ENCODE measurements at places on chromosomes 4 and X. TPM values are rescaled to one million over a fixed set of nuclear protein-coding genes. Genes with fewer than 3 reads are reported as not detected.
A peak's percentile ranks its signal among the peaks of the same experiment; 100 is the strongest.

DLG3 gene
- 54.2 TPM for total RNA-seq

GRCh38 chr4:112038861-112039260, 106.4 kb upstream of the FAM241A start:
- H3K27ac ChIP-seq = no peak overlapping the region
- H3K4me1 ChIP-seq = no peaks in the 10 kb centered on the region
- no peak overlapping the region for H3K4me3 ChIP-seq

DNA sequence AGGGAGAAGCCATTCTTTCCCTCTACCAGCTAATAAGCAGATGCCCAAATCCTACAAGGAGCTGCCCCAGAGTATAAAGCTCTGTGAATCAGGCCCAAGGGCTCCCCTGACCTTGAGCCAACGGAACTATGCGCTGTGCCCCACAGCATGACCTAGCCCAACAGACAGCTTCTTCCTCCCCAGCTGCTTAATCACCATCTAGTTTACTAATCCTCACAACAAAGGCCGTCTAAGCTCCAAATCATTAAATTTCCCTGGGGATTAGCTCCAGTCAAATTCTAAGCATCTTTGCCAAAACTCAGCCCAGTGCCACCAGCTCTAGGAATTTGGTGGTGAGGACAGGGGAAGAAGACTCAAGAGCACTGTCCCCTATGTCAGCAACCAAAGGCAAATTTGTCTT, 113.1 kb downstream of the SHROOM4 start:
- no peaks in the 10 kb centered on the region for H3K27me3 ChIP-seq
- peak; percentile 28 for DNase-seq
- H3K4me1 ChIP-seq = peaks cover 24% of the 10 kb centered on the region
- no peak overlapping the region for H3K4me3 ChIP-seq

DNA sequence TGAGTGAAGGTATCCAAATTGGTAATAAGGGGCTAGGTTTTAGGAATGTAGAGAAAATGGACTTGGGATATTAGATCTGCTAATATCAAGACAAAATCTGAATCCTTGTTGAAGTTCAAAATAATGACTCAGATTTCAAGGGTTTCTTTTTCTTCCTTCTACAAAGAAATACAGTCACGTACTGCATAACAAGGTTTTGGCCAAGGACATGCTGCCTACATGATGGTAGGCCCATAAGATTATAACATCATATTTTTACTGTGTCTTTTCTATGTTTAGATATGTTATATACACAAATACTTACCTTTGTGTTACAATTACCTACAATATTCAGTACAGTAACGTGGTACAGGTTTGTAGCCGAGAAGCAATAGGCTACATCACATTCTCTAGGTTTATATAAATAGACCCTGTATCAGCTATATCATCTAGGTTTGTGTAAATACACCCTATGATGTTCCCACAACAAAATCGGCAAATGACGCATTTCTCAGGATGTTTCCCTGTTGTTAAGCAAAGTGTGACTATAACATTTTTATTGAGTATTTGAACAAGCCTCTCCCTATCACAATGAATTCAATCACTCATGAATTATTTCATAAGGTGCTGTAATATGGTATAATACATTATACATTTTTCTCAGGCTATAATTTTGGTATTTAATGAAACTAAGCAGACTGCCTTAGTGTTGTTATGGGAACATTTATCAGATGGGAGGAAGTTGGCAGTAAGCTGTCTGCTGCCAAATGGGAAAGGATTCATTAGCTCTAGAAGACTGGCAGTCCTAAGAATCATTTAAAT, 186.3 kb downstream of the PPP3CA start:
- no peak overlapping the region for H3K27ac ChIP-seq
- peaks cover 17% of the 10 kb centered on the region for H3K4me1 ChIP-seq
- H3K36me3 ChIP-seq = no peaks in the 10 kb centered on the region
- H3K27me3 ChIP-seq = no peaks in the 10 kb centered on the region

DNA sequence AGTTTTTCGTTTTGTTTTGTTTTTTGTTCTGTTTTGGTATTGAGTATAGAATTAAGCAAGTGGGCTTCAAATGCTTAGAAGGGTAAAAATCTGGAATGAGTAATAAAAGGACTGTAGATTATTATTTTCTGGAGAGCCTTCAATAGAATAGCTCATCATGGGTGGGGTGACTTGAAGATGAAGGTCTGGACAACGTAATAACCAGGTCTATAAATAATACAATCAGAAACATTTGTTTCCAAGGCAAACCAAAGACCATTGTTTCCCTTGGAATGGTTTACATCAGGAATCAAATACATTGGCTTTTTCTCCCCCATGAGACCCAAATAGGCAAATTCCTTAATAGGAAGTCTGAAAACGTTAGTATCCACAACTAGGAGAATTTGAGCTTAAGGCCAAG, 721.6 kb downstream of the RPA4 start:
- H3K4me1 ChIP-seq = peaks cover 6% of the 10 kb centered on the region
- H3K36me3 ChIP-seq = no peaks in the 10 kb centered on the region
- DNase-seq = no peak
- no peaks in the 10 kb centered on the region for H3K27me3 ChIP-seq
- no peak overlapping the region for H3K27ac ChIP-seq

PPAT gene
- total RNA-seq = 96.8 TPM

HSPA4L gene
- total RNA-seq = 4.2 TPM

DNA sequence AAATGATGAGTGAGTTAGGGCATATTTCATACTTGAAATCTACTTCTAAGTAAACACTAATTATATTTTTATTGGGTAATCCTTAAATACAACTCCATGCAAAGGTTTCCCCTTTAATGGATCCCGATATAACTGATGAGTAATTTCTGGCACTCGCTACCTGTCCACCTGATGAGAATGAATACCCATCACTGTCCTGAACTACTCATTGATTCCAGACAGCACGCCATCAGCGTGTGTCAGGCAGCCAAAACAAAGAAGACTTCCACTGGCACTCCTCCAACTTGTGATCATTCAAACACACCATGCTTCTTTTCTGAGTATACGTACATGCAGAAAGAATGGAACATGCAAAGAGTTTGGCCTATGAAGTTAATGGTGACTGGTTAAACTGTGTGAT, 69.4 kb downstream of the HCCS start:
- H3K27ac ChIP-seq = no peak overlapping the region
- no peak overlapping the region for H3K4me3 ChIP-seq
- H3K4me1 ChIP-seq = no peaks in the 10 kb centered on the region

DNA sequence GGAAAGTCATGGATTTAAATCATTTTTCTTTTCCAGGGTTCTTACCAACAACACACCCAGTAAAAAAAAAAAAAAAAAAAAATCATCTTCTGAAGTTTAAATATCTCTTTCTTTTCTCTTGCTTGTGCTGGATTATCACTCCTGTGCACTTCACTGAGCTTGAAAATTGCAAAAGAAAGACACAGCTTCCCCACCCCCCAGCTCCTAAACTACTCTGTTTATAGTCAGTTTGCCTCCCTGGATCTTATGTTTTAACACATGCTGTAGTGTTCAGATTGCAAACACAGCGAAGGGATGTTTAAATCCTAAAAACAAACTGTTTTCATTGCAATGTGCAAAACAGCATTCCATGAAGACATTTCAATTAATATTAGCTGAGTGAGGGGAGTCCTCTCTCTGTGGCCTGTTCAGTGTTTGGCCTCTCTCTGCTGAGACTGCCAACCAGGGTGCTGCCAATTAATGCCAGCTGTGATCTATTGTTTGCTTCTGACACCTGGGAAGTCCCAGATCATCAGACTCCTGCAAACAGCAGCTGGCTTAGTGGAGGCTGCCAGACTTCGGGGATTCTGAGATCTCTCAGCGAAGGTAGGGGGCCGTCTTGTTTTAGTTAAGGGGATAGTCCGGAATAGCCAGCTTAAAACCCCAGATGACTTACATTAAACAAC, 171.1 kb upstream of the PITX2 start:
- peak; percentile 42 for DNase-seq
- peaks cover 11% of the 10 kb centered on the region for H3K4me1 ChIP-seq
- no peak overlapping the region for H3K4me3 ChIP-seq
- H3K36me3 ChIP-seq = no peaks in the 10 kb centered on the region

PTCHD1 gene
- total RNA-seq = 1.5 TPM

DNA sequence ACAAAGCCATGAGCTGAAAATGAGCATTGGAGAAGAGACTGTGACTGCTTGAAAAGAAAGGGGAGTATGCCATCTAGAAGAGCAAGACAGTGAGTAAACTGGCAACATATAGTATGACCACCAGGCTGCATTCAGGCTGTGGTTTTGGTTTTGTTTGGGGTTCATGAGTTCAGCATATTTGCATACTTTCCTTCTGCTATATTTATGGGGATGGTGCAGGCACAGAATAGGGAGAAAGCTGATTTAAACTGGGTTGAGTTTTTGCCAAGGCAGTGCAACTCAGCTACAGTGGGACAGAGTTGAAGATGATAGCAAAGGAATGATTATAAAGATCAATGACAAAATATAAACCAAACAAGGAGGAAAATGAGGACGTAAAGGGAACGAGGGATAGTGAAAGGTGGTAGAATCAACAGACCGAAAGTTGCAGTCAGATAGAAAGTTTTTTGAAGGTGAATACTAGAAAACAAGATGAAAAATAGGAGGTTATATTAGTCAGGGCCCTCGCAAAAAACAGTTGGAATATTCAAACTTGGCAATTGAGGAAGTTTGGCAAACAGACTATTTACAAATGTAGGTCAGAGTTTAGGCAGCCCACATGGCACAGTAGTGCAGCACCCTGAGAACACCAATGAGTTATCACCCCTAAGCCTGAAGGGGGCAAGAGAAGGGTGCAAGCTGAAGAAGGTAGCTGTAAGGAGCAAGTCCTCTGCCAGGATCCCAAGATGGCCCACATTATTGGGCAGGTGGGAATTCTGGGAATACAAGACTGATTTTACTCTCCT, 114.8 kb upstream of the MAP9 start:
- no peaks in the 10 kb centered on the region for H3K4me1 ChIP-seq
- no peak for DNase-seq
- H3K27ac ChIP-seq = no peak overlapping the region
- no peaks in the 10 kb centered on the region for H3K36me3 ChIP-seq
- H3K4me3 ChIP-seq = no peak overlapping the region

VCX3B gene
- total RNA-seq = not detected

GRCh38 chr4:153222707-153223426, 18.6 kb downstream of the TRIM2 start:
- DNase-seq = peak; percentile 70
- H3K27me3 ChIP-seq = peaks cover 16% of the 10 kb centered on the region
- H3K4me1 ChIP-seq = peaks cover 26% of the 10 kb centered on the region
- peak overlapping the region; percentile 62 for H3K4me3 ChIP-seq
- no peaks in the 10 kb centered on the region for H3K36me3 ChIP-seq

- DNase-seq = peak; percentile 58
- no peak overlapping the region for H3K4me3 ChIP-seq
- 0 out of 2 replicates have a peak, but pooled peaks cover 14% of the 10 kb centered on the region for H3K4me1 ChIP-seq
- H3K27ac ChIP-seq = no peak overlapping the region
- H3K36me3 ChIP-seq = no peaks in the 10 kb centered on the region
These were observed 587.1 kb upstream of the CPEB2 start for GRCh38 chr4:14415146-14415545.

DNA sequence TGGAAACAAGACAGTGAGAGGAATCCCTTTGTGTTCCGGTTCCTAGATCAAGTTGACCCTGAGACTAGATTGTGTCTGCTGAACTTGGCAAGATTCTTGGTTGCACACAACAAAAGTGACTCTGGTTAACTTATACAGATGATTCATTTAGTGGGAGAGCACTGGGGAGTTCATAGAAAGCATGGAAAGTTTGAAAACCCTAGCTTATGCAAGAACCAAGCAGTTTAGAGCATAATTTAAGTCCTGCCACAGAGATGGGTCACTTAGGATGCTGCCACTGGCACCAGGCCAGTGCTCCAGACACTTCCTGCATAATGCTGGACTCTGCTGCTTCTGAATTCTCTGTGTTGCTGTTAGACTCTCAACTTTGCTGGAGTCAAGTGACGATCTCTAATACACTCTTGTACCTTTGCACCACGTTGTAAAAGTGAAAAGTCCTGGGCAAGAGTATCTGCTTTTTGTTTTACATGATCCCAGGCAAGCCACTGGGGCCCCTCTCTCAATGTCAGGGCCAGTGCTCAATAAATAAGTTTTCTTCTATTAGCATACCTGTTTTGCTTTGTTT, 12.7 kb upstream of the DCUN1D4 start:
- H3K27ac ChIP-seq = no peak overlapping the region
- H3K27me3 ChIP-seq = no peaks in the 10 kb centered on the region
- DNase-seq = no peak
- H3K4me1 ChIP-seq = no peaks in the 10 kb centered on the region
- no peaks in the 10 kb centered on the region for H3K36me3 ChIP-seq

BEND4 gene
- total RNA-seq = 60.4 TPM

FRG2 gene
- not detected for total RNA-seq

DNA sequence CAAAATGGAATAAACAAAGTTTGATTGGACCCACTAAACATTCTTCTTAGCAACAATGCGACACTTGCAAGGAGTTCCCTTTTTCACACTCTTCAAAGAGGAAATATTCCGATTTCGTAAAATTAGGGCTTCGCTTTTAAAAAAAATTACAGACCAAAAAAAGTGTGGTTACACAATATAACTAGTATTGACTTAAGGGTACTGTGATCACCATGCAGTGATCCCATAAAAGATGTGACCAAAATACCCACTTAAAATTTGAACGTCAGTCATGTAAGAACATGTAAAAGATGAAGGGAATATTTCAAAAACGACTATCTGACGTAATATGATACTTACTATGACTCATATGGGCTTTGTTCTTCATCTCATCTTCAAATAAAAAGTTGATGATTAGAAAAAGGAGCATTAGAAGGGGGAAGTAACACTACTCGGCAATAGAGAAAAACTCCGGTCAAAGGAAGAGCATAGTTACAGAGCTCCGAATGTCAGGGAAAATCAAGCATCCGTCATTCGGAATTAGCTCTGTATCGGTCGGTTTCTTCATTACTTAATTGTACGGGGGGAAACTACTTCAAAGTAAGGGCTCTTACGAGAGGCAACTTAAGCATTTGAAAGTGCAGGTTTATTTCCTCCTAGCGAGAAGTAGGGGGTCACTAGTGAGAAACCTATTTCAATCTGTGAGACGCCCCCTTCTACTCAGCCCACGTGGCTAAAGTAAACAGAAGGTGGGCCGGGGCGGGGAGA, 1.3 kb upstream of the TET2 start:
- no peak for DNase-seq
- H3K36me3 ChIP-seq = no peaks in the 10 kb centered on the region
- H3K27me3 ChIP-seq = peaks cover 100% of the 10 kb centered on the region
- peak overlapping the region; percentile 86 for H3K4me3 ChIP-seq
- peaks cover 13% of the 10 kb centered on the region for H3K4me1 ChIP-seq
- no peak overlapping the region for H3K27ac ChIP-seq

ANKRD50 gene
- 27.6 TPM for total RNA-seq

DNA sequence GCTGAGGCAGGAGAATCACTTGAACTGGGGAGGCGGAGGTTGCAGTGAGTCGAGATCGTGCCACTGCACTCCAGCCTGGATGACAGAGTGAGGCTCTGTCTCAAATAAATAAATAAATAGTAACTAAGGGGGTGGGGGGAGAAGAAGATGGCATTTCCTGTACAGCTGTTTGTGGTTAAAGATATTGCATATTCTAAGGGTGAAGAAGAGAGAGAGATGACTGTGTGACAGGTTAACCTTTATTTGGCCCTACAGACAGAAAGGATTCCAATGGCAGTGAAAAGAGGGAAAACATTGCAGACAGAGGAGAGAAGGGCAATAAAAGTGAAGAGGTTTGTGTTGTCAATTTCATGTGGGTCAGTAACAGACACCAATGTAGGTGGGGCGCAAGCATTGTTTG, 9.4 kb downstream of the TASL start:
- H3K27me3 ChIP-seq = no peaks in the 10 kb centered on the region
- H3K27ac ChIP-seq = no peak overlapping the region
- H3K4me1 ChIP-seq = no peaks in the 10 kb centered on the region
- H3K4me3 ChIP-seq = no peak overlapping the region
- no peaks in the 10 kb centered on the region for H3K36me3 ChIP-seq
